Stimulated activated CD8-positive, alpha-beta memory T cell treated with anti-CD3 and anti-CD28 coated beads, Interleukin-7, amount 100 ng/mL, for 1 hour (primary cell): ENCODE measurements at places on chromosomes 13 and 19.

GRCh38 chr19:28602675-28603298 lies 610.2 kb downstream of the UQCRFS1 start:
- no peak for DNase-seq

- DNase-seq = no peak
These were observed 3.9 kb downstream of the SIAH3 start for GRCh38 chr13:45847554-45848224.

DNA sequence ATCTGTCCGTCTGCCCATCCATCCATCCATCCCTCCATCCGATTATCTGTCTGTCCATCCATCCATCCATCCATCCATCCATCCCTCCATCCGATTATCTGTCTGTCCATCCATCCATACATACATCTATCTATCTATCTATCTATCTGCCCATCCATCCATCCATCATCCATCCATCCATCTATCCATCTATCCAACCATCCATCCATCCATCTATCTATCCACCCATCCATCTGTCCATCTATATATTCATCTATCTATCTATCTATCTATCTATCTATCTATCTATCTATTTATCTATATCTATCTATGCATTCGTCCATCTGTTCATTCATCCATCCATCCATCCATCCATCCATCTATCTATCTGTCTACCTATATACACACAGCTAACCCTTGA lies 471.1 kb upstream of the ZNF507 start:
- no peak for DNase-seq

- DNase-seq = no peak
These were observed 638 bp downstream of the USPL1 start for GRCh38 chr13:30618186-30618929.

GRCh38 chr13:66994517-66995202 lies 235.5 kb downstream of the PCDH9 start:
- no peak for DNase-seq

- DNase-seq = no peak
These were observed 7.6 kb upstream of the OR1I1 start for GRCh38 chr19:15074371-15074770.

- DNase-seq = no peak
These were observed 112.8 kb downstream of the NALCN start for GRCh38 chr13:101303521-101303920.
